ENCODE measurements at places on chromosomes 7 and 10.

DNA sequence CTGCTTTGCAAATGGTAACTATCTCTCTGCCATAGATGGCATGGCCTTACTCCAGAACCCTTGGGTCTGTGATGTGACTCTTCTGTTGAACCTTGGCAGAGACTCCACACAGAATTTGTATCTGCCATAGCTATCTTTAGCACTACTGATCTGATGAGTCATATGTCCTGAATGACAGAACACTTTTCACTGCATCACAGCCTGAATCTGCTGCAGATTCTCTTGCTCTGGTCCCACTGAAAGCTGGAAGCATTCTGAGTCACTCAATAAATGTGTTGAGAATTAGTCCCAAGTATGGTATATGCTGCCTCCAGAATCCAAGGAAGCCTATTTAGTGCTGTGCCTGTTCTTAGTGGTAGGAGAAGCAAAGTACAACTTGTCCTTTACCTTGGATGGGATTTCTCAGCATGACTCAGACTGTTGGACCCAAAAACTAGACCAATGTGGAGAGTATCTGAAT is 39.5 kb upstream of the ANKRD1 start:
- DNase-seq: no peak

DNA sequence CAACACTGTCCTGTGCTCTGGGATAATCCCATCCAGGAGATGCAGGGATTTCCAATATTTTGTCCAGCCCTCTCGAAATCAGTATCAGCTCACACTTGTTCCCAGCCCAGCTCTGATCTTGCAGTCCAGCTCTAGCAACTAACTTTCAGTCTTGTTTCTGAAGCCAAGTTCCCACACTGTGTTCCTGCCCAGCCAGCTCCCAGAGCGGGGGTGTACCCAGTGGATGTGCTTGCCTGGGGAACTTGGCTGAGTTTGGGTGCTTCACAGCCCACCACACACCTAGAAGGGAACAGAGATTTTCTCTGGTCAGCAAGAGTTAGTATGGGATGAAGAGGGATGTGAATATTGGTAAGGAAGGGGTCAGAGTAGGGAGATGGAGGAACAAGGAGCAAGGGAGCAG is 57.5 kb upstream of the RAPGEF5 start:
- DNase-seq: no peak

DNA sequence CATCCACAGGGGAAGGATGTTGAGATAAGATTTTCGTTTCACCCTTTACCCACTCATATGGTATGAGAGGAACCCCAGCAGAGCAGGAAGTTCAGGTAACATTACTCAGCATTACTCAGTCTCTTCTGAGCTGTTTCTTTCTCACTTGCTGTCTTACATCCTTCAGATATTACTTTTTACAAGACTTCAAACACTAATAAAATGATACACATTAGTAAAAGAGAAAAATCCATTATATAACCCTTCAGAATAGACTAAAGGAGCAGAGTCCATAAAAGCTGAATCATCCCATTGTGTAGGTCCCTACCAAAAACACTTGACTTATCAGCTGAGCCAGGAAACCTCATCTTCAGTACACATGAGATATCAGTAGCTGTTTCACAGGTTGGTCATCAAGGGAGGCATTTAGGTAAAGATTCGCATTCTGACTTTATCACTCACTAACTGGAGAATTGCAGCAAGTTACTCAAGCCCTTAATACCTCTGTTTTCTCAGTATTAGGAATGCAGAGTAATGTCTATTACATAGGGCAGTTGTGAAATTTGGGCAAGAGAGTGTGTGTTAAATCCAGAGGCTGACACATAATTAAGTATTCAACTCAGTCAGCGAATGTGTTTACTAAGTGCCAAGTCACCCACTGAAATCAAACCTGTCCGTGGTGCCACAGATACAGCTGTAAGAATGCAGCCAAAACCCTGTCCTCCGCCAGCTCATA is 44.7 kb downstream of the KLF6 start:
- DNase-seq: no peak

GRCh38 chr10:35460852-35461460 is 124.6 kb downstream of the CCNY start:
- DNase-seq: no peak

DNA sequence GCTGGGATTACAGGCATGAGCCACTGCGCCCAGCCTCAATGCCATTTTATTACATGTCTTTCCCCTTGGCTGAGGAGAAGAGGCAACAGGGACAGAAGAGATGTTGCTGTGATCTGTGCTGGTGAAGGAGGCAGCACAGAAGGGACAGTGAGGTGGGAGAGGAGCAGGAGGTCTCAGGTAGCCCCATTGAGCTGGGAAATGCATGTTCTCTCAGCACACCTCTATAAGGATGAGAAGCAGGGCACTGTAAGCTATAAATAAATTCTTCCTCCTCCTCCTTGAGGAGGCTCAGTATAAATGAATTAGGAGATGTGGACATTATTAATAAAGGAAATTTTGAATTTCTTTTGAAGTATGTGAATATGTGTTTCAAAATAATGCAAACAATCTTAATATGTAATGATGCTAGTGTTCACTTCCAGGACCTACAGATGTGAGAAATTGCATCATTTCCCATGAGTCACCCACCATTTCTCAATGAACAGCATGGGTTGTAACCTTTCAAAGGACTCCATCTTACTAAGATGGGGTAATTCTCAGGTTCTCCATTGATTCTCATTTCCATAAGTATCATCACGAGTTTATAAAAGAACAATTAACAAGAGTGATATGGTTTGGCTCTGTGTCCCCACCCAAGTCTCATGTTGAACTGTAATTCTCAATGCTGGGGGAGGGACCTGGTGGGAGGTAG is 88.9 kb upstream of the ODAD2 start:
- DNase-seq: no peak

All from dorsolateral prefrontal cortex (tissue), 122 donors.